Activated T-cell treated with anti-CD3 and anti-CD28 coated beads, Interleukin-2, amount 50 U/mL, for 48 hours (primary cell): ENCODE measurements at places on chromosomes 1 and 21.
A peak's percentile ranks its signal among the peaks of the same experiment; 100 is the strongest.

DNA sequence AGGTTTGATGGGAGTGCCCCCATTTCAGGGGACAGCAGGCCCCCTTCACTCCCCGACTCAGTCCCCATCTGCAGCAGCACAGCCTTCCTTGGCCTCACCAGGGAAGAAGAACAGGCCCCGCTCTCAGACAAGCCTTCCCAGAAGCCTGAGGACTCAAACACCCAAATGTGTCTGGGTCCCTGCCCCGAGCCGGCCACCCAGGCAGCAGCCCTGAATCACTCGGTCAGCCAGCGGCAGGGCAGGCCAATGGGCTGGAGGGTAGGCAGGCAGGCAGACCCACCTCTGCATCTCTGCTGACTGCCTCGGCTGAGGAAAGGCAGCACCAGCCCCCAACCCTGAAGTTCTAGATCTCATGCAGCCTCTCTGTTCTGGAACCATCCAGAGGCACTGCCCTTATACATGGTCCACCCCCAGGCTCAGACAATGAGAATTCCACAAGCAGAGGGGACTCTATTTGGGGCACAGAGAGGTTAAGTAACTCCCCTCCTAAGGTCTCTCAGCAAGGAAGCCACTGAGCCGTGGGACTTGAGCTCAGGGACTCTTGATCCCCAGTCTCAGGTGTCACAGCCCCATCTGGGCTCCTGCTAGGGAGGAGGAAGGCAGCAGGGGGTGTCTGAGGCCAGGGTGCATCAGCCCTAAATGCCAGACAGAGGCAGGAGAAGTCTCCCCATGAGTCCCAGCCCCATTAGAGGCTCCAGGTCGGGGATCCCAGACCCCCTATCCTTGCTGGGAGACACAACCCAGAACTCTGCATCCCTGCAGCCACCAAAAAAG is 33.2 kb upstream of the RUNX3 start:
- peak; percentile 64 for DNase-seq

DNA sequence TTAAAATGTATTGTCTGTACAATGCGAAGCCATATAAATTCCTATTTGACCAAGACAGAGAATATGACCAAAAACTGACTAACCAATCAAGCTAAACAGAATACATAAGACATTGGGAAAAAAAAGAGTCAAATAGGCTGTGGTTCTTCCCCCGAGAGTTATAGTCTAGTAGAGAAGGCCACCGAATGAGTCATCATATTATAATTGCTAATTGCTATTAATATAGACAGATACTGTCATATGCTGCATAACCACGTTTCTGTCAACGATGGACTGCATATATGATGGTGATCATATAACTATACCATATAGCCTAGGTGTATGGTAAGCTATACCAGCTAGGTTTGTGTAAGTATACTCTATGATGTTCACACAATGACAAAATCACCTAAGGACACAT is 82.5 kb downstream of the WDR64 start:
- DNase-seq = no peak

- DNase-seq = no peak
Observed at GRCh38 chr1:37629008-37629407, 5.7 kb downstream of the RSPO1 start.

DNA sequence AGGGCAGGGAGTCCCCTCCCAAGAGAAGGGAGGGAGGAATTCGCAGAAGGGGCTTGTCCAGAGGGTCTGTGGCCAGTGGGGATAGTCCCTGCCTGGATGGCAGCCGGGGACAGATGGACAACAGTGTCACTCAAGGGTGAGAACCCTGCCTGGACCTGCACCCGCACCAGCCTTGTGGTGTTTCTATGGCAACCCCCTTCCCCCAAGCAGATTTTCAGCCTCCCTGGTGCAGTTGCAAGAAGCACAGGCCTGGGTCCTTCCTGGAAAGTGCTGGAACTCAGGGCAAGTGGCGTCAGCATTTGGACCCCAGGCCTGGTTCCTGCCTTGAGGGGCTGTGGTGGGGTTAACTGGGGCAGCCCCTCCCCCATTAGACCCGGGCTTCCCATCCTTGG is 83.8 kb upstream of the ACTL8 start:
- DNase-seq = no peak
